ENCODE measurements at places on chromosomes 4 and X.

DNA sequence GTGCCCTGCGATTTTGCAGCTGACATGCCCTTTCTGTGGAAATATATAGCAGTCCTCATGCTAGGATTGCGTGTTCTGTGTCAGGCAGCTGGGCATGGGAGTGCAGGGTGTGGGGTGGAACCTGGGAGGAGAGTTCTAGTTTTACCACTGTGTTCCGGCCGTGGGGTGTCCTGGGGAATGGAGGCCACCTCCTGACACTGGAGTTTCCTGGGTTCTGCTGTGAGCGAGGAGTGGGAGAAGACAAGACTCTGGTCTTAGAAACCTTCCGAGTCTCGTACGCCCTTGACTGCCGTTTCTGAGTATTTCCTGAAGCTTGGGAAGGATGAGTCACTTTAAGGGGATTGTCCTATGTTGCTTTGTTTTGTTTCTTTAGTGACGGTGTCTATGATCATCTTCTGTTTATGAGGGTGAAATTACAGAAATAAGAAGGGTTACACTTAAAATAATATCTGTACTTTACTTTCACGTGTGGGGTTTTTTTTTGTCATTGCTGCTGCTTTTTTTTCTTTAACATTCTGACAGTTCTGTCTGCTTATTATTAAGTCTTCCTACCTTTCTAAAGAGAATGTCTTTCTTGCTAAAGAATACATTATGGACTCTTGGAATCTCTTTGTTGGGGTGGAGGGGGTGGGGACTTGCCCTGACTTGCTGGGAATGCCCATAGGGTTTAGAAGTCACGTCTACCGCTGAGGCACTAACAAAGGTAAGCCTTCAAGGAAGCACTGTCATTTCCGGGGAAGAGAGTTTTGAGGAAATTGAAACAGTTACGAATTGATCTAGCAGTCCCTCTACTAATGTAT is 19.1 kb downstream of the CD99 start:
- DNase-seq, result peak; percentile 41

DNA sequence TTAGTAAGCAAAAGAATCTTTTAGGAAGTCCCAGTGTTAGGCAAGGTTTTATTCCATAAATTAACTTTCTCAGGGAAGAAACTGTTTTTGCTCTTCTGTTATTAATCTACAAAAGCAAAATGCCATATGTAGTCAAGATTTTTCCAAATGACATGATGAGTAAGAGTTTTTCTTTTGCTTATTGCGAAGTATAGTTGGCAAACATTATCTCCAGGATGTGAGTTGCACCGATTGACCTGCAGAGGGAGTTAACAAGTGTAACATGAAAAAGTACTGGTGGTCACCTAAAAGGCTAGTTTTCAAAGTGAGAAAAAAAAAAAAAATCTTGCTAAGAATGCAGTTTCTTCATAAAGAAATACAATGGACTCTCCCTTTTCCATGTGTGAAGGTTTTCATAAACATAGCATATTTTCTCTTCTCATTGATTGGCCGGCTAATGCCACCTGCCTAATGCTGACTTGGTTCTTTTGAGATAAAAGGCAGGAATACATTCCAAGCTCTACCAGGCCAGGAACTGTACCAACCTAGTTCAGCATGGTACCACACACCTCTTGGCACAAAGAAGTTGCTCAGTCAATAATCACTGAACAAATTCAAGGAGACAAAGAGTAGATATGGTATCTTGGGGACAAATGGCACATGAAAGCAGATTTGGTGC is 100.2 kb downstream of the LNX1 start:
- DNase-seq, result no peak

GRCh38 chr4:98639108-98639507 is 19.3 kb downstream of the TSPAN5 start:
- DNase-seq, result no peak

DNA sequence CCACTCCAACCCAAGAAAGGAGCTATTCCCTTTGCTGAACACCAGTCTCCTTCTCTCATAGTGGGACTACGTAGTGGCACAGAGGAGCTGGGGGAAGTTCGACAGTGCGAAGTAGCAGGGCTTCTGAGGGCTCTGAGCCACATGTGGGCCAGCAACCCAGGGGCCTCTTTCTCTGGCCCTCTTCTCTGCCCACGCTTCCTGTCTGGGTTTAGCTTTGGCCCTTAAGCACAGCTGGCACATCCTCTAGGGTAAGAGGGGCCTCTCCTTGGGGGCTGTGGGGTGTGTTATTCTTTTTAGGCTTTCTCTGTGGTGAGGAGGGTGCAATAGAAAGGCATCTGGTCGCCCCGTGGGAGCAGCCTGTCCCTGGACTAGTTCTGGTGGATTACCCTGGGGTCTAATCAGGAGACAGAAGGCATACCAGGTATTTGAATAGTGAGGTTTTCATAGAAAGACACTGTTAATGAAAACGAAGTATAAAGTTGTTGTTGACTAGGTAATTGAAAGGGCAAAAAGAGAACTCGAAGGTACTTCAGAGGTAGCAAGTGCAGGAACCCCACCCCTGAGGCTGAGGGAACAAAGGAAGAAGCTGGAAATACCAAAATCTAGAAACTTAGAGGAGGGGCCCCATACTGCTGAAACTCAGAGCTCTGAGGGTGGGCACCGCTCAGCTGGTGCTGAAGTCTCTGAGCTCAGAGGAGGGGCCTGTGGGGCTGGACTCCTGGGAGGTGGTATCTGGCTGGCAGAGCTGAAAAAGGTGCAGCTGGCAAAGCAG is 151.9 kb upstream of the RPS6KA3 start:
- no peak for DNase-seq

- no peak for DNase-seq
Observed at GRCh38 chr4:4559596-4559995, 17.7 kb upstream of the STX18 start.

DNA sequence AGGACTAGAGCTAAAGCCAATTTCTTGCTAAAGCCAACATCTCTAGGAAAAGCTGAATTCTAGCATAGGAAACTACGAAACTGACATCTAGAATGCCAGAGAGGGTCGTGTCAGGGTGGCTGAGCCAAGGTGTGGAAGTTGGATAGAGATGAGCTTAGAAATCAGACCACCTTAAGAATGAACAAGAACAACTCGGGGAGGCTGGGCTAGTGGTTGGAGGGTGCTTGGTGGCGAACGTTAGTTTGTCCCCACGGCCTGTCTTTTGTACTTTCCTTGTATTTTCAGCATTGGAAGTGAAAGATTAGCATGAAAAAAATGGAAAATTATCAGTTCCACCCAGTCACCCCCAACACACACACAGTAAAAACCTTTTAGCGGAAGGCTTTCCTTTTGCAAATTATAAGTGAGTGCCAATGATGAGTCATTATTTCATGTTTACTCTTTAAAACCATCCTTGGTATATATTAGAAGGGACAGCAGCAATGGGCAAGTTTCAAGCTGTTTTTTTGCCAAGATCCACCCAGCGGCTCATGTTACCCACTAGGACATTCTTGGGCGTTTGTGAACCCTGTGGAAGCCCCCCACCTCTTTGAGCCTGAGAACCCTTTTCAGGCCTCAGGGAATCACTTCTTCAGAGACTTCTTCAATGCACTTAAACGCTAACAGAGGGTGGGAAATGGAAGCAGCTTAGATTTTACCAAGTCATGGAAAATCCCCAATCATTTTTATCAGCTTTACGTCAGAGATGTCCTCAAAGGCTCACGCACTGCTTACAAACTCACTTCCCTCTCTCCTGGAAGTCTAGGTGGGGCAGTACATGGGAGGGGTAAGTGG is 4.9 kb upstream of the PPEF1 start:
- DNase-seq, result no peak

- no peak for DNase-seq
Observed at GRCh38 chr4:110003401-110004187, 90.9 kb downstream of the EGF start.

DNA sequence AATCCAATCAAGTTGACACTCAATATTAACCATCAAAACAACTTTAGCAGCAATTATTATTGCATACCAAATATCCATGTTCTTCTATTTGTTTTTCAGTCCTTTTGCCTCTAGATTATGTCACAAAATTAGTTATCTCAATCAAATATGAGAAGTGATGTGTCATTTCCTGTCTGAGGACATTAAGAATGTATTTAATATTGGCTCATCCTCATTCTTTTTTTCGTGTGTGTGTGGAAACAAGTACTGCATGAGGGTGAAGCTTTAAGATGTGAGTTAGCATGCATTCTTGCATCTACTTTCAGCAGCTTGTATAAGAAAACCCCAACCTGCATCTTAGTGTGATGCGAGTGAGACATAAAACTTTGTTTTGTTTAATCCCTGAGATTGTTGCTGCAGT is 301.4 kb downstream of the GRIA2 start:
- no peak for DNase-seq

DNA sequence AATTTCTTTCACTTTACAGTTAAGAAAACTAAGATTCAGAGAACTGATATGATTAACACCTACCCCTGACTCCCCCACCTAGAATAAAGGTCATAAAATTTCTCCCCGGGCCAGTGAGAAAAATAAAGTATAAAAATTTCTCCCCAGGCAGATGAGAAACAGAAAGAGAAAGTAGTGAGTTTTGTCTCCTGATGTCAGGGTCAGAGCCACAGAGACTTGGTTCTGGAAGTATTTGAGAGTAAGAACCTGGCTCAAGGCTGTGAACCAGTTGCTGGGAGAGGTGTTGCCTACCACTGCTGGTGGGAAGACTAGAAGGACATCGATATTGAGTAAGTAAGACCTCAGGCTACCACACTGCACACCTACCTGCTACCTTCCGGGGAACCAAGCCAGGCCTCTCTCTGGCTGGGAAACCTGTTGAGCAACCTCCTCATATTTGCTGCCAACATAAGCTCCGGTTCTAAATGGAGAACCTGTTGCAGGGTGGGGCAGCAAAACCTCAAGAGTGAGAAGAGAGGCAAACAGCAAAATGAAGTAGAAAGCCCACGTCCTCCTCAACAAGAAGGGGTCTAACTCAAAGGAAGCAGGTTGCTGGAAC is 104.2 kb upstream of the PUDP start:
- DNase-seq, result no peak

GRCh38 chrX:41471786-41472185 is 24.6 kb downstream of the NYX start:
- DNase-seq, result no peak

- no peak for DNase-seq
Observed at GRCh38 chrX:69024931-69025330, 140.3 kb downstream of the PJA1 start.

DNA sequence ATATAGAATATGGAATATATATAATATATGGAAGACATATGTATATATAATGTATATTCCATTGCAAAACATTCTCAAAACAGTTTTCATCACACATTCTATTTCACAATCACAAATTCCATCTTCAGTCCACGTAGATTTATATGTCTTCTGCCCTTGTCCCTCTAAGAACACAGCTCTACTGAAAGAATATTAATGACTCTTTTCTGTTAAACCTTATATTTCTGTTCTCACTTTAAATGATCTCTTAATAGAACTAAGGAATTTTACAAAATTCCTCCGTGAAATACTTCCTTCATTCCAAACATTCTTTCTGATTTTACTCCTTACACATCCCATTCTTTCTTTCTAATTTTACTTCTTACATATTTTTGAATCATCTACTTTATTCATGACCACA is 1043.1 kb upstream of the PABPC4L start:
- no peak for DNase-seq

GRCh38 chr4:2785613-2786012 is 7.3 kb upstream of the SH3BP2 start:
- DNase-seq, result no peak

GRCh38 chr4:81030981-81031791 is 678 bp downstream of the BMP3 start:
- no peak for DNase-seq

- DNase-seq, result no peak
Observed at GRCh38 chrX:19285857-19286256, 57.9 kb upstream of the PDHA1 start.

DNA sequence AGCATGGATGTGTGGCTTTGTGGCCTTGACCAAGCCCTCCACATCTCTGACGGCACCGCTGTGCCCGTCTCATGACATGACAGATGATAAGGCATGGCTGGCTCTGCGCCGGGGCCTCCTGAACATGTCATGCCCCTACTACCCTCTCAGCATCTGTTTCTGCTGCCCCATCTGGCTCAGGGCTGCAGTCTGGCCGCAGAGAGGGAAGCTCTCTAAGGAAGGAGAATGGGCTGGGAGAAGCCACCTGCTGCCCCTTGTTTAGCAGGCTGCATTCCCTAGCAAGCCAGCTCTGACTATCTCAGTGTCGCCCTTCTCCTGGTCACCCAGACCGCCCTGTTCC is 7.2 kb downstream of the ZNF185 start:
- DNase-seq, result no peak

- DNase-seq, result no peak
Observed at GRCh38 chrX:118560489-118560888, 64.9 kb downstream of the DOCK11 start.

- DNase-seq, result no peak
Observed at GRCh38 chrX:46693149-46693548, 65.8 kb downstream of the SLC9A7 start.

DNA sequence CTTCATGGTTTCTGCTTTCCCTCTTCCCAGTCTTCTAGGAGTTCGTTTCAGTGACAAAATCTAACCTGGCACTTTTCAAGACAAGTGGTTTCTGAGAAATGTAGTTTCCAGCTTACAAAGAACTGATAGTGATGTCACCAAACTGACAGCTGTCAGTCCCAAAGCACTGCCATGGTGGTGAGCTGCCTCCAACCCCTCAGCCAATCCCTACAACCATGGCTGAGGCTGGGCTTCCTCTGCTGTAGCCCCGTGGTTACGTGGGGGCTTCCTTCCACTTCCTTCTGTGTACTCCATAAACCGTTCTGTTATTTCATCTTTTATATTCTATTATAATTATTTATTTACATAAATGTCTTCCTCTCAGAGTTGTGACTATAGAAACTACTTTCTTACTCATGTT is 198.6 kb upstream of the AGA start:
- no peak for DNase-seq

DNA sequence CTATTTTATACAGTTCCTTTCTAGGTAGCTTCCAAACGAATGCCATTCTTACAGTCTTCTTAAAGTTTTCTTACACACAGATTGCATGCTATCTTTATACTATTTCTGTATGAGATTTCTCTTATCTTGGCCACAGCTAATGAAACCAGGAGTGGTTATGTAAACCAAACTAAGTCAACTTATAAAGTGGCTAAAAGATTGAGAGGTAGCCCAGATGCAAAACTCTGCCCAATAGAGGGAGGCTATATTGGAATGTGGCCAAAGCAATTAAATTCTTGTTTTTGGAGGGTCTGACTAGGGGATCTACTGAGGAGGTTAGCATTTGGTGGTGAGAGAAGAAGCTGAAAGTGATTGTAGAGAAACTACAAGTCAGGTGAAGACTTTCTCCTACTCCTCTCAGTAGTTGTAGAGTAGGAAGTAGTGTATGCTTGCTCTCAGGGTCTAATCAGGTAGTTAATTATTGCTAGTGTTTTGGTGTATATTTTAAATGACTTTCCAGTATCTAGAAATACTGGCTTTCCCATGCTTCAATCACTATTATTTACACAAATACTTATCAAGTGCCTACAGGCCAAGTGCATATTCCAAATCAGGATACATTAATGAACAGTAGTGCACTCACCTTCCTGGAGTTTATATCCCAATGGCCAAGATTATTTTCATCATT is 104.2 kb upstream of the HPGD start:
- no peak for DNase-seq

DNA sequence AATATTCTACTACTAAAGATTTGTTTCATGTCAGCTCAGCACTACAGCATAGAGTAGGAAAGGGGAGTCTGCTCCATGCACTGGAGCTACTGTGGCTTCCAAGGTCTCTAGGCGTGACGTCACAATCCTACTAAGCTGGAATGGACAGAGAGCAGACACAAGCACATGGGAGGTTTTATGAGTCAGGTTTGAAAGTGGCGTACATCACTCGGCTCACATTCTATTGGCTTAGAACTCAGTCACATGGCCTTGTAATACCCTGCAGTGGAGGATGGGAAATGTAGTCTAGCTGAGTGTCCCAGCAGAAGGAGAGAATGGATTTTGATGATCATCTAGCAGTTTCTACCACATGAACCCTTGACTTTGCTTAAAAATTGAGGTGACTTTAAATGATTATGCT is 624.8 kb upstream of the ATOH1 start:
- DNase-seq, result no peak
